ENCODE measurements at places on chromosomes 7 and 10.

DNA sequence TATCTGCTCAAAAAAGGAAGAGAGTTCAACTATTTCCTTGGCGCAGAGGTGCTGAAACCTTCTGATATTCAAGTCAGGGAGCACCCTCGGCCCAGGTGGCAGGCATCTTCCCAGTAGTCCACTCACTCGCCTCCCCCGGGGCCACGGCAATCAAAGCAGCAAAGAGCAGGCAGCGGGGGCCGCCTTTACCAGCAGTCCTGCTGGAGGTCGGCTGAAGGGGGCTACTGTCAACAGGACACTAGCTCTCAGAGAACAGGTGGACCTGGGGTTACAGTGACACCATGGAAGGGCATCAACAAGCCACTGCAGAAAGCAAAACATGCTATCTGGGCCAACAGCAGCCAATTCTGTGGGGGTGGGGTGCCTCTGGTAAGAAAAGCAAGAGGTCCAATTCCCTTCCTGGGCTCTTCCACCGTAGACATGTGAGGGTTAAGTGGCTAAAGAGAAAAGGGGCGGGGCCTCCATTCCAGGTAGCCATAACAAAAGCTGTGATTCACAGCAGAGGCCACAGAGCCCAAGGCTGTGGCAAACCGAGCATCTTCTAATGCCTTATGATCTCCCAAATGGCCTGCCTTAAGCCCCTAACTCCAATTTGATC lies 9.4 kb downstream of the FZD9 start:
- peak; percentile 34 for DNase-seq

DNA sequence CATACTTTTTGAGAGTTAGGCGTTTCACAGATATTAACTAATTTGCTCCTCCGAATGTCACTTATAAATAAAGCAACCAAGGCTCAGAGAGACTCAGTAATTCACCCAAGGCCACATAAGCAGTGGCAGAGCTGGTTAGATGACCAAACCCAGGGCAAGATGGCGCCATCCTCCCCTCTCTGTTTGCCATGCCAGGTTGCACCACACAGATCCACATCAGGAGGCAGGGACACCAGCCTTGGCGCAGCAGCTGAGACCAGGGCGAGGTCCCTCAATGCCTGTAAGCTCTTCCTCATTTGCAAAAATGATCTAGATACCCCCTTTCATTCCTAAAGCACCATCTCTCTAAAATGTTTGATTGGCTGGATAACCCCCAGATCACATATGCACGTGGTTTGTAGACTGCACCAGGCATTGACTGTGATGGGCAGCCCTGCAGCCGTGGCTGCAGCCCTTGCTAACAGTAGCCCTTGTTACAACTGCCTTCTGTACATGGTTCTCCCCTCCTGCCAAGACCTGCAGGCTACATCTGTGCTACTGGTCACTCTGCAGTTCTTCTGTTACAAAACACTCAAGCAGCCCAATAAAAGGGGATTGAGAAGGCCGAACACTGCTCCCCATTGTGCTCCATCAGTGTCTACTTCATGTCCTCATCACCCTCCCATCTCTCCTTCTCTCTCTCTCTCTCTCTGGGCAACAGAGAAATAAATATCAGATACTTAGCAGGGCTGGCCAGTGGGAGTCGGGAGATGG lies 298.6 kb downstream of the PRPF18 start:
- no peak for DNase-seq

DNA sequence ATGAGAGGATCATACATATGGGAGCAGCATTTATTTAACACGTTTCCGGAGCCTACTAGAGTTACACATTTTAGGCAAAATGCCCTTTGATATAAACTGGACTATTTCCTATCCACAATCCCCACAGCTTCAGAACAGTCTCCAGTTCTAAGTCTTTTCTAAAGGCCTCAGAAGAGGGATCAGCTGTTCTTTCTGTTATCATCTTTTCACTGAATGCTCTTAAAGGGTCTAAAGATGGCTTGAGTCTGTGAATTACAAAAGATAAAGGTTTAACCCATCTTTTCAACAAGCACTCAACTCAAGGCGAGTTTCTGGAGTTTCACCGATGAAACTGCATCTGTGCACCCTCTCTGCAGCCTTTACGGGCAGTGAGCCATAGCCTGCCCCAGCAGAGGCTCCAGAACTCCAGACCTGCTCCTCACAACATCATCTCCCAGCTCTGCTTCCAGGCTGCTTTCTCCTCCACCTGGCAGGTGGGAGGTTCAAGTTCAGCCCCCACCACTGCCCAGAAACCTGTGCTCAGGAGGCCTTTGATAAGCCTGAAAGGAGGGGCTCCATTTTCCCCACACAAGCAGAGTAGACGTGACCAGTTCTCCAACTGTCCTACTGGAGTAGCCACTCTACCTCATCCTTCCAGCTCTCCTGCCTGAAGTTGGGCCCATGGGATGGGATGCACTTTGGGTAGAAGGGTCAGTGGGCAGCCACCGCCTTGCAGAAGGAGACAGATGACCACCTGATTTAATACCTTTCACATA lies 53.4 kb downstream of the HSPA12A start:
- DNase-seq = no peak

GRCh38 chr7:135965602-135966001 lies 11.6 kb downstream of the MTPN start:
- DNase-seq = no peak

DNA sequence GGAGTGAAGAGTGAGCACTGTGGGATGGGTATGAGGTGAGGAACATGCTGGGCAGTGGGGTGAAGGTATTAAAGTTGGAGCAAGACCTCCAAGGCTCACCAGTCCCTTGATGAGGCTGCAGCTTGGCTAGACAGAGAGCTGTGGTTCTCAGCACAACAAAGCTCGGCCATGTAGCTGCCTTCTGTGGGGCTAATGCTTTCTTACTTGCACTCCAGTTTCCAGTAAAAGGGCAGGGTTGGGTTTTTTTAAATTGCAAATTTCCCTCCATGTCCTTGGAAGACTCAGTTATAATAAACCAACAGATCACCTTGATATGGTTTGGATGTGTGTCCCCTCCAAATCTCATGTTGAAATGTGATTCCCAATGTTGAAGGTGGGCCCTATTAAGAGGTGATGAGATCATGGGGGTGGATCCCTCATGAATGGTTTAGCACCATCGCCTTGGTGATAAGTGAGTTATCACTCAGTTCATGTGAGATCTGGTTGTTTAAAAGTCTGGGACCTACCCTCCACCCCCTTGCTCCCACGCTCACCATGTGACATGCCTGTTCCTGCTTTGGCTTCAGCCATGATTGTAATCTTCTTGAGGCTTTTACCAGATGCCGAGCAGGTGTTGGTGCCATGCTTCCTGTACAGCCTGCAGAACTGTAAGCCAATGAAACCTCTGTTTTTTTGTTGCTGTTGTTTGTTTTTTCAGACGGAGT lies 55.9 kb downstream of the ATXN7L1 start:
- DNase-seq = no peak

All from iPS-NIHi11 (cell line).